ENCODE measurements at places on chromosomes 7 and 10.

- DNase-seq: peak; percentile 59
These were observed 133.4 kb upstream of the CSTF2T start for GRCh38 chr10:51832652-51833383.

GRCh38 chr7:35714407-35714806, 19.5 kb upstream of the HERPUD2 start:
- DNase-seq: no peak

- peak; percentile 44 for DNase-seq
These were observed 190.4 kb downstream of the HDAC9 start for GRCh38 chr7:18685971-18686370.

DNA sequence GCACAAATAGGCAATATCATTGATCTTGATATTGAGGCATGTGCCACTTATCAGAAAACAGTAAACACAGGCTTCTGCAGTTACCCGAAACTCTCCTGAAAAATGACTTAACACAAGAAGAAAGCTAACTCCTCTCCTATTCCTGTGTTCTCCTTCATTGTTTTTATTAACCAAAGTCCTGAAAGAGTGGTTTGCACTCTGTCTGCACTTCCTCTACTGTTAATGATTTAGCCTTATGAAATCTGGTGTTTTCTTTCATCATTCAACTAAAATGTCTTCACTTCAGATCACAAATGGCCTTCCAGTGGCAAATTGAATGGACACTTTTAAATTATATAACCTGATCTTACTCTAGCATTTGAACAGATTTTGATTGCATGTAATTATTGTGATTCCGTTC, 630.6 kb upstream of the PHF14 start:
- no peak for DNase-seq

- DNase-seq: no peak
These were observed 94.5 kb upstream of the INSYN2A start for GRCh38 chr10:127290850-127291249.

DNA sequence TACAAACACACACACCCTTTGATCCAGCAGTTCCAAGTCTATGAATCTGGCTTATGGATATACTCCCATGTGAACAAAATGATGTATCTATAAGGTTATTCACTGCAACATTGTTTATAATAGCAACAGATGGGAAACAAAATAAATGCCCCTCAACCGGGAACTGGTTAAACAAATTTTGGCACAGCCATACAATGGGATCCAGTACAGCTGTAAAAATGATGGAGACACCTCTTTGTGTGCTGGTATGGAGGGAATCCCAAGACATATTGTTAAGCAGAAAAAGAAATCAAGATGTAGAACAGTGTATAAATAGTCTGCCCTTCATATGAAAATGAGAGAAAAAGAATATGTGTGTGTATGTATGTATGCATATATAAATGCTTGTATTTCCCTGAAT, 155.5 kb downstream of the SNX10 start:
- no peak for DNase-seq

DNA sequence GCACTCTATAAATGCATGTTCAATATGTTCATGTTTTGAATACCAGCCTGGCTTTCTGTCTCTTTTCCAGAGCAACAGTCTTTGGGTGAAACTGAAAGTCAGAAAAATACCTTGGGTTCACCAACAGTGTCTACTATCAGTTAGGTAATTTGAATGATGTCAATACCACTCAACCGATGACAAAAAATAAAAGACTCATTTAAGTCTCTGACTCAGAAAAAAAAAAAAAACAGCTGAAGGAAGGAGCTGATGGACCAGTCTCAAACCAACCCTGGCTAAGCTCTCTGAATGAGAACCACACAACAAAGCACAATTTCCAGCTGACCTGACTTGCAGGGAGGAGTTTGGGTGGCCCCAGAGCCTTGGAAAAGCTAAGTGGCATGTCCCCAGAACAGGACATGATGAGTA, 42.5 kb downstream of the ABLIM1 start:
- no peak for DNase-seq

GRCh38 chr10:12638781-12639180, 289.4 kb downstream of the CAMK1D start:
- no peak for DNase-seq

GRCh38 chr7:2108501-2109250, 124.1 kb downstream of the MAD1L1 start:
- no peak for DNase-seq

DNA sequence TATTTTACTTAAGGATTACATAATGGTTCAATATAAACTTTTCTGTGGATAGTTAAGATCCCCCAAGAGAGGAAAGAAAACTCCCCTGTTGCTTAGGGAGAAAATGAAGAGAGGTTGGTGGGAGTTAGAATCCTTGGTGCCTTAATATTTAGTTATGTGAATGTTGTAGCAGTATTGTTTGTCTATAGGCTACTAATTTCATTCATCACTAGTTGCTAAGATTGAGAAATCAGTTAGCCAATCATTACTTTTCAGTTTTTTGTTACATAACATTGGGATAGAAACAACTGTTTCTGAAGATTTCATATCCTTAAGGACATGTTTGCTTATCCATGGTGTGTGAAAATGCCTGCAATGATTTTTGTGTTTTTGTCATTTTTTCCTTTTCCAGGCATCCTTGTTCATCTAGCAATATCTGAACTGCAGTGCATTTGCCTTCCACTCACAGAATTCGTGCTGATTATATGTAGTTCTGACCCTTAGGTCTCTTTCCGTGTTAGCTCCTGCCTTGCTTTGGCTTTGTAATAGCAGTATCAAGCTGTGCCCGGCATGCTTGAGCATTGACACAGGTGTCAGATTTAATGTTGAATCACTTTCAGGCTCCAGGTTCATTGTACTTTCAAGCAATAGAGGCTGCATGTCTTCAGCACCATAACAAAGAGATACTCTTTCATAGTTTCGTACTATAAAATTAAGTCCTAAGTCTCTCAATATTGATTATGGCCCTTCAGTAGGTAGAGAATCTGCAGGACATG, 85.0 kb downstream of the PODXL start:
- no peak for DNase-seq

DNA sequence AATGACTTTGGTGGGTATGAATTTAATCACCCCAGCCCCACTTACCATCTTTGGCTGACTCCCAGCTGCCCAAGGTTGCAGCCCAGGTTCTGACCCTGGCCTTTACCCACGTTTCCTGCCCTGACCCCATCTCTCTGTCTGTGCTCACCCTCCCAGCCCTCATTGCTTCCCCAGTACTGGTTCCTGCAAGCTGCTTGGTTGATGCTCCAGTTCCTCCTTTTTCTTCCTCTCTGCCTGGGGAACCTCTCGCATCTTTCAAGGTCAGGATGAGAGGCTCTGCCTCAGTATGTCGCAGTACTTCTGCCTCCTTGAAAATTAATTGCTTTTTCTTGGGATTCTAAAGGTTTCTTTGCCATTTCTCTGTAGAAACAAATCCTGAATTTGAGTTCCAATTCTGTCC, 263.8 kb upstream of the ZNF32 start:
- DNase-seq: no peak

DNA sequence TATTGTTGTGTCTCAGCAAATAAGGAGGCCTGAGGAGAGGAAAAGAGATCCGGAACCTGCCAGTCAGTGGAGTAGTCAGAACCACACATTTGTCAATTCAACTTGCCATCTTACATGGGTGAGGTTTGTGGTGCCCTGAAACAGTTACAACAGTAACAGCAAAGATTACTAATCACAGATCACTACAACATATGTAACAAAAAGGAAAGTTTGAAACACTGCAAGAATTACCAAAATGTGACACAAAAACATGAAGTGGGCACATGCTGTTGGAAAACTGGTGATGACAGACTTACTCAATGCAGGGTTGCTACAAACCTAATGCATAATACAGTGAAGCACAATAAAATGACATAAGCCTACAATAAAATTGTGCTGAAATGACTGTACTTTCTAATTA, 89.4 kb downstream of the LRRN3 start:
- no peak for DNase-seq

DNA sequence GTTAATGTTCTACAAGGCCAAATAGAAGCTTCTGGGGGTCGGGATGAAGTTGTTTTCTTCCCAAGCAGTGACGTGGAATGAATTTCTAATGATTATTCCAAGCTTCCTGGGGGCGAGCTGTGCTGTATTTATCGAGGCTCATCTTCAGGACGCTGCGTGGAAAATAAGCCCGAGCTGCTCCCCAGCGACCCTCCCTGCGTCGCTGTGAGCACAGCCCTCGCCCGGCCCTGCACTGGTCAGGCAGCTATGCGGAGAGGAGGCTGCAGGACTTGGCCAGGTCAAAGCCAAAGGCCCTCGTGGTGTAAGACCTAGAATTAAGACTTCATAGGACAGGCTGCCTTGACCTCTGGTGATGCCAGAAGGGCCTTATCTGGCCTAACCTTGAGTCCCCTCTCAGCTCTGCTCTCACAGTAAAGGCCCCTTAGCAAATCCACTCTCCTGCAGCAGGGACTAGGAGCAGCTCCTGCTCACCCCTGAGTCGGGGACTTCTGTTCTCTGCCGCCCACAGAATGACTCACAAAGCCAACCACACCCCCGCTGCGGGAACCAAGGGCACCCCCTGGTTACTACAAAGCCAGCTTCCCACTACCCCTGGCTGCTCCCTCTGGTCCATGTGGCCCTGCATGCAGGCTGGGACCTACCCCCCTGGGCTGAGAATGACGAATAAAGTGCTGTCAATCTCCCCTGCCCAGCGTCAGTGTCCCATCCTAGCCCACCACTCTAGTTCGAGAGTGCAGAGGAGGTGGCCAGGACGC, 501.6 kb downstream of the TCERG1L start:
- DNase-seq: no peak

All from iris pigment epithelial cell (primary cell).